ENCODE measurements at places on chromosomes 1 and 21. TPM values are rescaled to one million over a fixed set of nuclear protein-coding genes. Genes with fewer than 3 reads are reported as not detected.

DNA sequence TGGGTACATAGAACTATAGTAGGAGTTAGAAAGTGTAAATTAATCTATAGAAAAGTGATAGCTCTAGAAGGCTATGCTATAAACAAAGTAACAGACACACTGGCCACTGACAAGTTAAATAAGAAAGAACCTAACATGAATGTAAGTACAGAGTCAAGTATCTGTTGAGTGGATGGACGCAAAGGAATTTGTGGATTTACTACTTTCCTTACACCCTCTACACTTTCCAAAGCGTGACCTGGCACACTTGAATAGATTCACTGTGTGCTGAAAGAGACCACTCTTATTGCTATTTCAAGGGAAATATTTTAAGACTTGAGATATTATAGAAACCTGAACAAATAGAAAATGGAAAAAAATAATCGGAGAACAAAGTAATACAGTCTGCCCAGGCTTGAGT, 142.8 kb upstream of the SAMSN1 start:
- H3K27ac ChIP-seq = no peak overlapping the region
- no peaks in the 10 kb centered on the region for H3K36me3 ChIP-seq
- no peaks in the 10 kb centered on the region for H3K4me1 ChIP-seq
- no peak overlapping the region for H3K4me3 ChIP-seq

- DNase-seq = no peak
- no peaks in the 10 kb centered on the region for H3K36me3 ChIP-seq
- H3K4me1 ChIP-seq = no peaks in the 10 kb centered on the region
- H3K27ac ChIP-seq = no peak overlapping the region
- H3K4me3 ChIP-seq = no peak overlapping the region
- no peaks in the 10 kb centered on the region for H3K27me3 ChIP-seq
Measured at GRCh38 chr1:98839840-98840239, 164.8 kb downstream of the PLPPR5 start.

GRCh38 chr1:24986372-24986965, 56.4 kb upstream of the RUNX3 start:
- no peak for DNase-seq
- no peaks in the 10 kb centered on the region for H3K4me1 ChIP-seq
- no peaks in the 10 kb centered on the region for H3K36me3 ChIP-seq
- no peak overlapping the region for H3K27ac ChIP-seq
- H3K4me3 ChIP-seq = no peak overlapping the region

- H3K27ac ChIP-seq = no peak overlapping the region
- H3K36me3 ChIP-seq = no peaks in the 10 kb centered on the region
- no peak overlapping the region for H3K4me3 ChIP-seq
- no peak for DNase-seq
- no peaks in the 10 kb centered on the region for H3K27me3 ChIP-seq
- H3K4me1 ChIP-seq = peaks cover 3% of the 10 kb centered on the region
Measured at GRCh38 chr1:72229893-72230292, 52.4 kb downstream of the NEGR1 start.

- H3K4me1 ChIP-seq = no peaks in the 10 kb centered on the region
- no peaks in the 10 kb centered on the region for H3K27me3 ChIP-seq
- H3K4me3 ChIP-seq = no peak overlapping the region
- no peak for DNase-seq
- no peaks in the 10 kb centered on the region for H3K36me3 ChIP-seq
- no peak overlapping the region for H3K27ac ChIP-seq
Measured at GRCh38 chr1:199182186-199182843, 543.5 kb downstream of the PTPRC start.

- DNase-seq = no peak
- no peak overlapping the region for H3K4me3 ChIP-seq
- H3K4me1 ChIP-seq = no peaks in the 10 kb centered on the region
- no peak overlapping the region for H3K27ac ChIP-seq
Measured at GRCh38 chr1:167499664-167500101, 18.6 kb downstream of the CD247 start.

DNA sequence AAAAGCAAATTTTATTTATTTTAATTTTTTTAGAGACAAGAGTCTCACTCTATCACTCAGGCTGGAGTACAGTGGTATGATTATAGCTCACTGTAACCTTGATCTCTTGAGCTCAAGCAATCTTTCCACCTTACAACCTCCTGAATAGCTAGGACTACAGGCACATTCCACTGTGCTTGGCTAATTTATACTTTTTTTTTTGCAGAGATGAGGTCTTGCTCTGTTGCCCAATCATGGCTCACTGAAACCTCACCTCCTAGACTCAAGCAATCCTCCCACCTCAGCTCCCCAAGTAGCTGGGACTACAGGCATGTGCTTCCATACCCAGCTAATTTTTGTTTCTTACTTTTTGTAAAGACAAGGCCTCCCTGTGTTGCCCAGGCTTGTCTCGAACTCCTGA, 49.5 kb downstream of the DR1 start:
- no peak overlapping the region for H3K4me3 ChIP-seq
- no peak for DNase-seq
- H3K27ac ChIP-seq = no peak overlapping the region
- no peaks in the 10 kb centered on the region for H3K36me3 ChIP-seq
- H3K4me1 ChIP-seq = no peaks in the 10 kb centered on the region
- no peaks in the 10 kb centered on the region for H3K27me3 ChIP-seq

DNA sequence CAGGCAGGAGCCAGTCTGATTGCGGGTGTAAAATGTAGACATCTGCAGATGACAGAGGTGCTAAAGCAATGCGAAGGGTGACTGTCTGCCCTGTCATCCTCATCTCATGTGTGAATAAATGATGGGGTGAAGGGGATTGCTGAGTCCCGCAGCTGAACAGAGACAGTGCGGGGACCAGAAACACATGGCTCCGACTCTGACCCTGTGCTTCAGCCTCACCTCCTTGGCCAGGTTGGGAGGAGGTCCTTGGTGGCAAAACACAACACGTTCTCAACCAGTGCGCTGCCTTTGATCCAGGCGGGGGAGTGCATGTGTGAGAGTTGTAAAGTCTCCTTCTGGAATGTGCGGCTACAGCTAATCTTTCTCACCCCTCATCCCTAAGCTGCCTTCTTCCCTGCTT, 32.0 kb upstream of the TTC22 start:
- no peak overlapping the region for H3K27ac ChIP-seq
- no peaks in the 10 kb centered on the region for H3K4me1 ChIP-seq
- no peaks in the 10 kb centered on the region for H3K36me3 ChIP-seq
- H3K27me3 ChIP-seq = no peaks in the 10 kb centered on the region

DNA sequence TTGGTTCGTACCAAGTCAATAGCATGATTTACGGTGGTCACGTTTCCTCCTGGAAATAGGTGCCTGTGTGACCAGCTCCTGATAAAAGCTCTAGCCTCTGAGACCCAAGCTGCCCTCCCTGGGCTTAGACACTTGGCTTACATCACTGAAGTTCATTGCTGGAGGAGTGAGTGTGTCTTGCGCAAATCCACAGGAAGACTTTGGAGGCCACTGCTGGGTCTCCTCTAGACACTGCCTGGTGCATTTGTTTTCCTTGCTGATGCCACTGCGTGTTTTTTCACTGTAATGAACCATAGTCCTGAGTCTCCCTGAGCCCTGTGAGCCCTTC, 230.6 kb downstream of the DSCAM start:
- no peaks in the 10 kb centered on the region for H3K36me3 ChIP-seq
- peak overlapping the region; percentile 35 for H3K27ac ChIP-seq
- H3K4me1 ChIP-seq = no peaks in the 10 kb centered on the region
- no peaks in the 10 kb centered on the region for H3K27me3 ChIP-seq

LINGO4 gene
- total RNA-seq = not detected

PAFAH2 gene
- 24.6 TPM for total RNA-seq
